ENCODE measurements at places on chromosomes 1 and 21.

DNA sequence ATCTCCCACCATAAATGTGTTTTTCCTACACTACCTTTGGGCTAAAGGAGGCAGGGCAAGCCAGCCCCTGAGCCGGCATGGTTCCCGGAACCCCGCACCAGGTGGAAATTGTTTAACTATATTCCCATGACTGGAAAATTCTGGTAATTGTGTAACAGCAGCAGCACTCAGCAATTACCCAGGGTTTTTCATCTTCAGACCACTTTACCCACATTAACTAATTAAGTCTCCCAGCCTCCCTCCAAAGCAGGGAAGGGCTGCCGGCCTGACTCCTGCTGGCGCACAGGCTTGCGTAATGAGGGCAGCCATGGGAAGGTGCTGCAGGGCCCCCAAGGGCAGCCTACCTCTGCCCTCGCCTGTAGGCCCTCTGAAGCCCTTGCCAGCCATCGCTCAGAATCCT, 140.7 kb upstream of the VAMP3 start:
- H3K4me3 ChIP-seq, result no peak overlapping the region
- H3K4me1 ChIP-seq, result no peaks in the 10 kb centered on the region
- no peak for DNase-seq
- H3K27ac ChIP-seq, result no peak overlapping the region
- no peaks in the 10 kb centered on the region for H3K36me3 ChIP-seq

DNA sequence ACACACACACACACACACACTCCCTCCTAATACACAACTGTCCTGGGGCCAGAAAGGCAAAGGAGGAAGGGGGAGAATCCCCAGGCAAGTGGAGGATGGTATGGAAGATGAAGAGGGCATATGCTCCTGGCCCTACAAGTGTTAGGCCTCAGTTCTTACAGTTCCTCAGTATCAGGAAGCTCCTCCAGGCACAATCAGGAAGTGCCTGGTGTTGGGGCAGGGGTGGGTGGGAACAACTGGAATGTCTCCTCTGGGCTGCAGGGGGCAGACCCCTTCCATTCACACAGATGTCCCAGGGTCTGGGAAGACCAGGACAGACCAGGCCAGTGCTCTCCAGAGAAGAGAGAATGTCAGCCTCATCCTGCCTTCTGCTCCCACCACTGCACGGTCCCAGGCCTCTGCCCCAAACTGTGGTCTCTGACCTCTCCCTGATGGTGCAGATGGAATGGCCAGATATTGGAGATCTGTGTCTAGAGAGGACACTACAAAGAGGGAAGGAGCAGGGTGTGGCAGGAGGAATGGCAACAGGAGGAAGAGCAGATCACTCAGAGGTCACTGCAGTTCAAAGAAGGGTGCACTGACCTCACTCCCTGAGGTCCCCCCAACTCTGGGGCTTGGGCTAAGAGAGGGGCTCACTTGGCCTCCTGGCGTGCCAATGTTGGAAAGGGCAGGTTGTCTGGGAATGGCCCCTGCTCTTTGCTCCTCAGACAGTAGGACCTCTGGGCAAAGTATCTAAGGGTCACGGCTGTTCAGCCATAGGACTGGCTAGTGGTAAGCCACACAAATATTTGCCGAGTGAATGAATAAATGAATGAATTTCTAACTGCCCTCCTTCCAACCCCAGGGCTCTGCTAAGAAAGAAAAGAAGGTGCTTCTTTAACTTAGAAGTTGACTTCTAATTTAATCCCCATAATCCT, 2.5 kb upstream of the DENND2D start:
- peaks cover 19% of the 10 kb centered on the region for H3K4me1 ChIP-seq
- peak overlapping the region; percentile 63 for H3K27ac ChIP-seq
- no peak overlapping the region for H3K4me3 ChIP-seq
- no peaks in the 10 kb centered on the region for H3K36me3 ChIP-seq
- no peak for DNase-seq

DNA sequence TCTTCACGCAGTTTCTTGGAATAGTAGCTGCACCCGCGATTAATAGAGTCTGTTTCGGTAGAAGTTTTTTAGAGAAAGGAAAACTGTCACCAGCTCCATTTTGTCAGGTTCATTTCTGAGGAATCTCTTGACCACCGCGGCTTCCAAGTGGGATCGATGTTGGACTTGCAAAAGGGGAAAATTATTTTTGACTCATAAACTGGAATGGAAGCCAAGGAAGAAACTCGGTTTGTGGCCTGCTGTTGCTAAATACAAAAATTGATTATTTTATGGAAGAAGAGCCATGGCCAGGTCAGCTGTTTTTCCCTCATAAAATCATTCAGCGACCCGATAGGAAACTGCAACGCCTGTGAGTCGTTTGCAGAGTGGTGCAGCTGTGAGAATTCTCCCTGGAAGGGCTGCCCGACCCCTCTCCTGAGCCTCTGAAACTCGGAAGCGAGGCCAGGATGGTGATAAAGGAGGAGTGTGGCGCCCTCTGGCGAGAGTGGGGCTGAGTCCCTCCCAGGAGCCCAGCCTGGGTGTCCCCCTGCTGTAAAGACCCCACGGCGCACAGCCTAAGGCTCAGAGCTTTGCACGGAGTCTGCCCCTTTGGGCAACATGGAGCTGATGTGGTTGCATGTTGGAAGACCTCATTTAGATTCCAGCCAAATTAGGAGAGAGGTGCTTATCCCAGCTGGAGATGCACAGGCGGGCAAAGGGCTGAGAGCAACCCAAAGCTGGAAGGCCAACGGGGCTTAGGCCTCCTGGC, 83.6 kb upstream of the SLC25A33 start:
- H3K4me3 ChIP-seq, result no peak overlapping the region
- H3K27ac ChIP-seq, result no peak overlapping the region
- no peaks in the 10 kb centered on the region for H3K27me3 ChIP-seq
- peak; percentile 77 for DNase-seq

DNA sequence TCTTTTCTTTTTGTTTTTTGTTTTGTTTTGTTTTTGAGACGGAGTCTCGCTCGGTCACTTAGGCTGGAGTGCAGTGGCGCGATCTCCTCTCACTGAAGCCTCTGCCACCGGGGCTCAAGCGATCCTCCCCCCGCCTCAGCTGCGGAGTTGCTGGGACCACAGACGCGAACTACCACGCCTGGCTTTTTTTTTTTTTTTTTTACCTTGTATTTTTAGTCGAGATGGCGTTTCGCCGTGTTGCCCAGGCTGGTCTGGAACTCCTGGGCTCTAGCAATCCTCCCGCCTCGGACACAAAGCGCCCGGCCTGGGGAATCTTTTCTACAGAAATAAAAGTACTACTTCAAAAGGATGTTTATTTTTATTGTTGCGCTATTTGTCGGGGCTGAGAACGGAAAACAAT, 1.1 kb upstream of the SETDB1 start:
- H3K27ac ChIP-seq, result no peak overlapping the region
- H3K27me3 ChIP-seq, result no peaks in the 10 kb centered on the region
- no peaks in the 10 kb centered on the region for H3K36me3 ChIP-seq

DNA sequence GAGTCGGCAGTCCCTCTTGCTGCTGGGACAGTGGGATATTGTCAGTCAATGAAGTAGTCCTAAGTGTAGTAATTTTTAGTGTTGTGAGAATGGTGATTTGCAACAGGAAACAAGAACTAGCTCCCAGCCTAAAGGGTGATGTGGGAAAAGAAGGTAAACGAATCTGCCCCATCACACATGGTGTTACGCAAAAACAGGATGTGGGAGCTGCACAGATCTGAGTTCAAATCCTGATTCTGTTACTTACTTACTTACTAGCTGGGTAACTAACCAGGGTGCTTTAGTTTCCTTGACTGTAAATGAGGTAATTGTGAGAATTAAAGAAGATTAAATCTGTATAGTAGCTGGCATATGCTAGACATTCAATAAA, 22.3 kb downstream of the NAV1 start:
- no peaks in the 10 kb centered on the region for H3K27me3 ChIP-seq
- no peak for DNase-seq

DNA sequence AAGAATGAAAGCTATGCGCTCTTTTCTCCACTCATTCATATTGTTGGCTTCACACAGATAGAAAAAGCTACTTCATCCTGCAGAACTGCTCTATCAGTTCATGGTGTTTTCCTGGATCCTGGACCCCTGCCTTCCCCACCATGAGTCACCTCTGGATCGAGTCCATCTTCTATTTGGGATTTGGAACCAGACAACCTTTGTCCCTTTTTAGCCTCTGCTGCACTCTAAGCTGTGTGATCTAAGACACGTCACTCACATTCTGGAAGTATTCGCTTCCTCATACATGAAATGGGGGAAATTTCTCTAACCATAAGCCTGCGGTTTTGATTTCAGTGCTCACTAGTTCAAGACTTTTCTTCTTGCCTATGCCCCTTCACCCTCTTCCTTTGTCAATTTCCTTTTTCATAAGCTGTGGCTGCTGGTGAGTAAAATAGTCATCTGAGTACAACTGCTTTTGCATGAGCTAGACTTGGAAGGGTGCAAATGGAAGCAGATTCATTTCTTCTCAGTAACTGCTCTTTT, 14.1 kb upstream of the DEGS1 start:
- no peak overlapping the region for H3K4me3 ChIP-seq
- H3K36me3 ChIP-seq, result no peaks in the 10 kb centered on the region
- DNase-seq, result no peak
- H3K27me3 ChIP-seq, result no peaks in the 10 kb centered on the region

GRCh38 chr1:10796029-10796944, at the start of gene CASZ1:
Gene CASZ1, minus strand, starts transcription at chr1:10796646. Its CDS starts 102,757 bp downstream, at chr1:10693889.
- H3K4me1 ChIP-seq, result peaks cover 13% of the 10 kb centered on the region
- no peak within 1 kb of the TSS for H3K27ac ChIP-seq
- H3K27me3 ChIP-seq, result peaks cover 29% of the 10 kb centered on the region
- H3K4me3 ChIP-seq, result peak within 1 kb of the TSS; percentile 98

GRCh38 chr1:237478842-237479241, 411.9 kb downstream of the ZP4 start:
- no peak overlapping the region for H3K27ac ChIP-seq
- H3K4me1 ChIP-seq, result no peaks in the 10 kb centered on the region
- no peaks in the 10 kb centered on the region for H3K27me3 ChIP-seq
- H3K4me3 ChIP-seq, result no peak overlapping the region
- no peak for DNase-seq
- no peaks in the 10 kb centered on the region for H3K36me3 ChIP-seq

DNA sequence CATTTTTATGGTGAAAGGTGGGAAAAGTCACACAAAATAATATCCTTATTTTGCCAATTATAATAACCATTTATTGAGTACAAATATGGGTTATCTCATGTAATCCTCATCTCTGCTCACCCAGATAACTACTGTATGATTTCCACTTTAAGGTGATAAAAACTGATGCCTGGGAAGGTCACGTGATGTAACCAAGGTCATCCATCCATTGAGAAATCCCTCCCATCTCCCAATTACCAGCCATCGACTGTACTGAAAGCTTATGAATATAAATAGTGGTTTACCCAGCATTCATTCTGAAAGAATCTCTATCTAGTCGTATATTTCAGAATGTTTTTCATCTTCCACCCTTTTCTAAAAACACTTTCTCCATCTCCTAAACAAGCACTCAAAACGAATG, 55.0 kb upstream of the IFNAR2 start:
- peaks cover 9% of the 10 kb centered on the region for H3K27me3 ChIP-seq
- no peak for DNase-seq
- H3K4me3 ChIP-seq, result no peak overlapping the region
- H3K36me3 ChIP-seq, result no peaks in the 10 kb centered on the region
- H3K4me1 ChIP-seq, result no peaks in the 10 kb centered on the region
- no peak overlapping the region for H3K27ac ChIP-seq

All from hepatocyte (in vitro differentiated cells).